ENCODE measurements at places on chromosomes 11 and 22. TPM values are rescaled to one million over a fixed set of nuclear protein-coding genes. Genes with fewer than 3 reads are reported as not detected.
A peak's percentile ranks its signal among the peaks of the same experiment; 100 is the strongest.

Gene ELMOD1
- total RNA-seq, result not detected

Gene SPTBN2
- 0.25 TPM for total RNA-seq

Gene HMOX1
- 2.9 TPM for total RNA-seq

Gene TEX12
- not detected for total RNA-seq

Gene MMP10
- not detected for total RNA-seq

Gene SELENOM
- total RNA-seq, result 2.3 TPM

Gene EEF1G
- total RNA-seq, result 999 TPM

Gene SLC22A25
- not detected for total RNA-seq

Gene TUG1
- 72.5 TPM for total RNA-seq

Gene MUC5B
- not detected for total RNA-seq

Gene SMDT1
- 98.1 TPM for total RNA-seq

Gene LRP5
- 12.3 TPM for total RNA-seq

Gene TBC1D10A
- total RNA-seq, result 41.6 TPM

Gene DNAJC24
- 13.4 TPM for total RNA-seq

- no peak for DNase-seq
- no peak overlapping the region for H3K27ac ChIP-seq
- no peaks in the 10 kb centered on the region for H3K36me3 ChIP-seq
- H3K27me3 ChIP-seq, result no peaks in the 10 kb centered on the region
- H3K4me3 ChIP-seq, result no peak overlapping the region
- H3K4me1 ChIP-seq, result no peaks in the 10 kb centered on the region
These were observed 37.2 kb downstream of the FBXO7 start for GRCh38 chr22:32511776-32512175.

- H3K4me3 ChIP-seq, result no peak overlapping the region
- DNase-seq, result peak; percentile 14
- peaks cover 4% of the 10 kb centered on the region for H3K27me3 ChIP-seq
These were observed 57.8 kb downstream of the ST14 start for GRCh38 chr11:130217133-130218031.

DNA sequence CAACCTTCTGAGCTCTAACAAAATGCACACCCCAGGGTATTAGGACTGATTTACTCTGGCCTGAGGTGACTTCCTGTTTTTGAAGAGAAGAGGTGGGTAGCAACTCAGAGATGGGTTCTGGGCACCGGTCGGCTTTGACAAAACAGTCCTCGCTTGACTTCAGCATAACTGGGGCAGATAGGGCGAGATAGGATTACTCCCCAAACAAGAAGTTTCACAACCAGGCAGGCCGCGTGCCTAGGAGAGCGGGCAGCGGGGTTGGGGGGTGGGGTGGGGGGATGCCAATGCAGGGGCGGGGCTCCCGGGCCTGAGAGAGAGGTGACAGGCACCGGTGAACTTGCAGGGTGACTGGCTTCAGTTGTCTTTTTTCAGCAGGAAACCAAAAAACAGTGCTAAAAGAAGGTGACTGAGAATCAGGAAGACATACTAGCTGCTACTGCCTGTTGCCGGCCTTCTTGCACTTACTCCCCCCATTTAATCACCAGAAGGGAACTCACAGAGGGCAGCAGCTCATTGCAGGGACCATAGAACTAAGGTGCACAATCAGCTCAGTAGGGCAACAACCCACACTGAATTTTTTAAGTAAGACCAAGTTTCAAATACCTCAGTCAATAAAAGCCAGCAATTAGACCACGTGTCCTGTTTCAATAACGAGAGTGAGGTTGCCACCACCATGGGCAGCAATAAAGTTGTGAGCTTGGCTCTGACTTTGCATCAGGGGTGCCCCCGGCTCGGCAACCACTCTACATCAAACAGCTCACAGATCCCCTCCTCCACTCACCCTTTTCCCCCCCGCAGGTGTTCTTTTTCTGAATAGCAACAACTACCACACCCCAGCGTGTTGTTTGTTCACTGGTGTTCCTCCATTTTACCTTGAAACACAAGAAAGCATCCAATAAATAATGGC, 37.2 kb upstream of the ETS1 start:
- DNase-seq, result peak; percentile 75
- H3K4me3 ChIP-seq, result peak overlapping the region; percentile 55
- peaks cover 3% of the 10 kb centered on the region for H3K36me3 ChIP-seq
- no peaks in the 10 kb centered on the region for H3K27me3 ChIP-seq
- H3K4me1 ChIP-seq, result peaks cover 84% of the 10 kb centered on the region

GRCh38 chr11:102071497-102072472, 24.5 kb downstream of the CFAP300 start:
- no peaks in the 10 kb centered on the region for H3K4me1 ChIP-seq
- no peaks in the 10 kb centered on the region for H3K36me3 ChIP-seq
- no peak for DNase-seq
- no peak overlapping the region for H3K27ac ChIP-seq
- no peaks in the 10 kb centered on the region for H3K27me3 ChIP-seq

DNA sequence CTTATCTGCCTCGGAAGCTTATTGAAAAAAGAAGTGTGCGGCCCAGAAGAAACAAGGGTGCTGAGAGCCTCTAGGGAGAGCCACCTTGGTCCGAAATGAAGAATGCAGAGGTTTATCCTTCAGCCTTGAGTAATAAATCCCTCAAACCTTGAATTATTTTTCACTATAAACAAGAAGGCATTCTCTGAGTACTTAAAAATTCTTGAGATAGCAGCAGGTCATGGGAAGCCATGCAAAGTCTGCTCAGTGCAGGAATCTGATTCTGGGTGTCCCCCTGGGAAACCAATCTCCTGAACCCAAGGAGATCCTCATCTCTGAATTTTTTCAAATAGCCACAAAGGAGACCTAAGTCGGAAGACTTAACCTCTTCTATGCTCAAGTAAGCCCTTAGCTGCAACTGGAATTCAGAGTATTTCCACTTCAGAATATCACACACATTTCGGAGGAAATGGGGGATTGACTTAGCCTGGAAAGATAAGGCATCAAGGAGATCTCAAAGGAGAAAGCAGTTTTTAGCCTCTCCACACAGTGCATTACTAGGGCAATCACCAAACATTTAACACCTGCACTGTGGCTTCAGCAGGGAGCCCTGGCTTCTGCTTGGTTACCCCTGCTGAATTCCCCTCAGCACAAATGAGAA, 365.0 kb downstream of the ETS1 start:
- DNase-seq, result no peak
- peaks cover 4% of the 10 kb centered on the region for H3K27me3 ChIP-seq
- H3K4me3 ChIP-seq, result no peak overlapping the region

DNA sequence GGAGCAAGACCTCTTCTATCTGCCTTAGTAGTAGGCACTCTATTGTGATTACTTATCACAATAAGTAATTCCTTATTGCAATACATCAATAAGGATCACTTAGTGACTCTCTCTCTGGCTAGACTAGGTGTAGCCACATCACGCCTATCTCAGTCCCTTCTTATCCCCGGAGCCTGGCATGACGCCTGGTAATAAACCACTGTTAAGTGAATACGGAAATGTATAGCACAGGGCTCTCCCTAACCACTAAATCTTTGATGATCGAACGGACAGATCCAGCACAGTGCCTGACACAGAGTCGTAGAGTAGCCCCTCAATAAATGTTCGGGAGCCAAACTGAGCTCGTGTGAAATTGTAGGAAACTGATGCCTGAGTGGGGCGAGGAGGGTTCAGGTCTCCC, 143.3 kb downstream of the FBXO7 start:
- no peaks in the 10 kb centered on the region for H3K27me3 ChIP-seq
- no peak overlapping the region for H3K27ac ChIP-seq
- no peak overlapping the region for H3K4me3 ChIP-seq
- DNase-seq, result no peak

GRCh38 chr11:123020968-123021367, 39.3 kb upstream of the BSX start:
- no peaks in the 10 kb centered on the region for H3K36me3 ChIP-seq
- no peak overlapping the region for H3K4me3 ChIP-seq
- no peak overlapping the region for H3K27ac ChIP-seq

- H3K27me3 ChIP-seq, result peaks cover 43% of the 10 kb centered on the region
- no peaks in the 10 kb centered on the region for H3K36me3 ChIP-seq
- no peak for DNase-seq
- peaks cover 4% of the 10 kb centered on the region for H3K4me1 ChIP-seq
- no peak overlapping the region for H3K4me3 ChIP-seq
These were observed 53.1 kb upstream of the ELF5 start for GRCh38 chr11:34566736-34567135.

DNA sequence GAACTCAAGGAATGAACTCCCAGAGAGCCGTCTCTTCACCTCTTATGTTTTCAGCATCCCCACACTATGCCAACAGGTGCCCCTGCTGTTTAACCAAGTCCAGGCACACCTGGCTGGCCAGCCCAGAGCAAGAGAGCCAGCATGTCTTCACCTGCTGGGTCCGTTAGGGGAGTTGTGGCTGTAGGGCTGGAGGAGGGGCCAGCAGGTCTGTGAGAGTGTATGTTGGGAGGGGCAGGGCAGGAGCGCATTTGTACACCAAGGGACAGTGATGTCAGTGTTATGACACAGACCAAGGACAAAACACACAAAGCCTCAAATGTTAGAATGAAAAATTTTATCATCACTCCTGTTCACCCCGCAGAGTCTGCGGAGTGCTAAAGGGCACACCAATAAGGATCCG, 5.8 kb downstream of the PATZ1 start:
- H3K4me1 ChIP-seq, result peaks cover 56% of the 10 kb centered on the region
- peaks cover 64% of the 10 kb centered on the region for H3K36me3 ChIP-seq
- peak overlapping the region; percentile 5 for H3K27ac ChIP-seq
- no peaks in the 10 kb centered on the region for H3K27me3 ChIP-seq

- H3K4me3 ChIP-seq, result no peak overlapping the region
- H3K27me3 ChIP-seq, result peaks cover 1% of the 10 kb centered on the region
- no peaks in the 10 kb centered on the region for H3K4me1 ChIP-seq
- H3K36me3 ChIP-seq, result no peaks in the 10 kb centered on the region
- H3K27ac ChIP-seq, result no peak overlapping the region
- DNase-seq, result no peak
These were observed 94.0 kb downstream of the NTM start for GRCh38 chr11:131464461-131464860.

DNA sequence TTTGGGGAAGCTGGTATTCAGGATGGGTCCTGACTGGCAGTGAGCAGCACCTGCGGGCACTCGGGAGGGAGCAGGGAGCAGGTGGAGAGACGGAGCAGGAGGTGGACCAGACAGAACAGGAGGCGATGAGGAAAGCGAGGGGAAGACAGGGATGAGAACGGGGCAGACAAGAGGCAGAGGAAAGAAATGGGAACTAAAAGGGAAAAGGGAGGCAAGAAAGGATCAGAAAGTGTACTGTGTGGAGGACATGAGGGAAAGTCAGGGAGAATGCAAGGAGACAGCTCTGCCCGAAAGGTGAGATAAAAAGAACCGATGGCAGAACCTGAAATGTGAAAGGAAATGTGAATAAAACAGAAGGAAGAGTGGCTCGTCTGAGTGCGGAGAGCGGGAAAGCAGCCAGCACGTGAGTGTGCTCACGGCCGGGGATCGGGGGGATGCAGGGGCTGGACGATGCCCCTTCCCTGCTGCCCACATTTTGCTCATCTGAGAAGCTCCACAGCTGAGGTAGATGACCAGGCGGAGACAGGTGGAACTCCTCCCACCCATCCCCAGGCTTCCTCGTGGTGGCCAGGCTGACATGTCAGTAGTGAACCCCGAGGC, 494.4 kb upstream of the B3GAT1 start:
- DNase-seq, result no peak
- no peaks in the 10 kb centered on the region for H3K4me1 ChIP-seq
- no peak overlapping the region for H3K27ac ChIP-seq
- H3K27me3 ChIP-seq, result no peaks in the 10 kb centered on the region
- H3K4me3 ChIP-seq, result no peak overlapping the region

- no peaks in the 10 kb centered on the region for H3K4me1 ChIP-seq
- DNase-seq, result no peak
- no peak overlapping the region for H3K4me3 ChIP-seq
- H3K27me3 ChIP-seq, result peaks cover 21% of the 10 kb centered on the region
- H3K27ac ChIP-seq, result no peak overlapping the region
- no peaks in the 10 kb centered on the region for H3K36me3 ChIP-seq
These were observed 22.9 kb downstream of the ASCL2 start for GRCh38 chr11:2247496-2247895.

- DNase-seq, result no peak
- H3K36me3 ChIP-seq, result no peaks in the 10 kb centered on the region
- H3K4me3 ChIP-seq, result no peak overlapping the region
- H3K27me3 ChIP-seq, result peaks cover 5% of the 10 kb centered on the region
- H3K27ac ChIP-seq, result no peak overlapping the region
These were observed 14.7 kb upstream of the PLAAT4 start for GRCh38 chr11:63521896-63522295.

DNA sequence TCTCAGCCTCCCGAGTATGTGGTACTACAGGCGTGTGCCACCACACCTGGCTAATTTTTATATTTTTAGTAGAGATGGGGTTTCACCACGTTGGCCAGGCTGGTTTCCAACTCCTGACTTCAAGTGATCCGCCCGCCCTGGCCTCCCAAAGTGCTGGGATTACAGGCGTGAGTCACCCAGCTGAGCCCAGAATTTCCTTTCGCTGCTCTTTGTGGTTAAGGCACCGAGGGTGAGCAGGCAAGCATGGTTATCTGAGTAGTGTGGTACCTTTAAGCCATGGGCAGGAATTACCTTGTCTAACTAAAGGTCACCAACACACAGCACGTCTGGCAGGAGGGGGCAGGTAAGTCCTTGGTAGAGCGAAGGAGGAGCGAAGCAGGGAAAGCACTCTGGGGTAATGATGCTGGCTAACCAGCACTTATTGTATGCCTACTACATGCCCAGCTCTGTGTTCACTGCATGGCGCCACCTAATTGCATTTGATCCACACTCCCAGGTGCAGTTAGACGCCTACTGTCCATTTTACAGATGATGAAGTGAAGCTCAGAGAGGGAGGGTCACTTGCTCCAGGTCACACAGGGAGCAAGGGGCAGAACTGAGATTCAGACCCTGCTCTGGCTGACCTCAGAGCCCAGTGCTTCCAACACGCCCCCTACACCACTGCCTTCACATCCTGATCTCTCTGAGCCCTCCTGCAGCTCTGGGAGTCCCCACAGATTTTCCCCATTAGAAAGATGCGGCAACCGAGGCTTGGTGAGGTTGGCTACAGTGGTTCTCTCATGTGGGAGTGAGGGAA, 45.7 kb downstream of the TRIOBP start:
- no peaks in the 10 kb centered on the region for H3K27me3 ChIP-seq
- peaks cover 30% of the 10 kb centered on the region for H3K4me1 ChIP-seq
- H3K27ac ChIP-seq, result no peak overlapping the region
- no peak for DNase-seq
- H3K36me3 ChIP-seq, result peaks cover 12% of the 10 kb centered on the region
- H3K4me3 ChIP-seq, result no peak overlapping the region

- H3K27me3 ChIP-seq, result peaks cover 54% of the 10 kb centered on the region
- DNase-seq, result peak; percentile 70
- H3K4me1 ChIP-seq, result peaks cover 15% of the 10 kb centered on the region
- peak within 1 kb of the TSS; percentile 78 for H3K4me3 ChIP-seq
These were observed at the start of gene OAF for GRCh38 chr11:120210626-120211521. TSS of gene OAF (plus strand) at chr11:120211032. CDS start at chr11:120211280, 248 bp downstream.

GRCh38 chr22:37309211-37310074, 27.1 kb downstream of the CYTH4 start:
- peaks cover 88% of the 10 kb centered on the region for H3K4me1 ChIP-seq
- peak; percentile 80 for DNase-seq
- H3K4me3 ChIP-seq, result peak overlapping the region; percentile 45
- H3K36me3 ChIP-seq, result peaks cover 85% of the 10 kb centered on the region
- peak overlapping the region; percentile 100 for H3K27ac ChIP-seq
- no peaks in the 10 kb centered on the region for H3K27me3 ChIP-seq

GRCh38 chr11:3105791-3106735, 48.8 kb upstream of the CARS1 start:
- no peaks in the 10 kb centered on the region for H3K27me3 ChIP-seq
- no peaks in the 10 kb centered on the region for H3K36me3 ChIP-seq
- DNase-seq, result no peak
- H3K27ac ChIP-seq, result no peak overlapping the region

Measured in activated CD4-positive, alpha-beta memory T cell treated with anti-CD3 and anti-CD28 coated beads, Interleukin-2, amount 10 ng/mL, durations not matched to agents 7 days and 5 days (primary cell).